Activated naive CD8-positive, alpha-beta T cell treated with anti-CD3 and anti-CD28 coated beads for 36 hours (primary cell): ENCODE measurements at places on chromosomes 12 and 14.

GRCh38 chr12:2076728-2077127, 23.9 kb downstream of the CACNA1C start:
- no peak for DNase-seq

GRCh38 chr12:57604454-57604991, at the start of gene DTX3:
Gene DTX3, plus strand, starts transcription at chr12:57604824. Its CDS starts 1,694 bp downstream, at chr12:57606518.
- peak; percentile 48 for DNase-seq

DNA sequence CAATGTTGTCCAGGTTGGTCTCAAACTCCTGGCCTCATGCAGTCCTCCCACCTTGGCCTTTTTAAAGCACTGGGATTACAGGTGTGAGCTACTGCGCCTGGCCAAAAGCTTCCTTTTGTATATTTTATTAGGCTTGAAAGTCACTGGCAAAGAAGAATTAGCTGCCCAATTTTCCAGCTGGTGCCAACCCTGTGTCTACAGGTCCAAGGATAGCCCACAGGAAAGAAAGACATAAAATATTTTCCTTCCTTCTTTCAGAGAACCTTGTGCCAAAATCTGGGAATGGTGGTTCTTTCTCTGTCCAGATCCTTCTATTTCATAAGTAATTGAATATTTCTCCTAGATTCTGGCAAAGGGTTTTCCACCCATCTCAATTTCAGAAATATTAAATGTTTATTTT, 84.1 kb downstream of the NUMB start:
- DNase-seq: no peak

DNA sequence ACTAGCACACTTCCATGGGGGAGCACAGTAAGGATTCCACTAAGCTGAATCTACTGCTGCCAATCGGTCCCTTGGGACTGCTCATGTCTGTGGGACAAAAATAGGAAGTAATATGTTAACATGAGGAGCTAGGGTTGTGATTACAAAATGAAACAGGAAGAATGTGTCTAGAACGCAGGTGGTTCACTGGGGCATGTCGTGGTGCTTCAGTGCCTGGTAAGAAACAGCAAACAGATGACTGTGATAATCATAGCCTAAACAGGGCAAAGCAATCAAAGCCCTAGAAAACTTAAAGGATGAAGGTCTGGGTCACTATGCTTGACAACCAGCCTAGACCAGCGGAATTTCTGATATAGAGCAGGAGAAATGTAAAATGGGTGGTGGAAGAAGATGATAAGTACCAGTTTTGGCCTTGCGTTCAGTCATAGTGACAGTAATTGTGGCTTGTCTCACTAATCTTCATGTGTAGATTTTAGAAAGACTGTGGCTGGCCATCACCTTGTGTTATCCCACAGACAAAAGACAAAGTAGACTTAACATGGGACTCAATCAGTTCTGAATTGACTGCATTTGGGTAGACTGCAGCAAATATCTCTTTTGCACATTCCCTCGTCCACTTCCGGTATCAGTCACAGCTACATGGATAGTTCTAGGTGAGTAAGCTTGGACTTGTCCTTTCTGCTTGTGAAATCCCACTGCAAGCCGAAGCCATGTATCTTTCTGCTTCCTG, 51.4 kb downstream of the WASHC3 start:
- DNase-seq: no peak

- no peak for DNase-seq
Observed at GRCh38 chr14:89401761-89402160, 15.3 kb downstream of the FOXN3 start.

- no peak for DNase-seq
Observed at GRCh38 chr12:104292872-104293794, 10.4 kb upstream of the EID3 start.

GRCh38 chr14:58272588-58273372, 25.6 kb upstream of the ARID4A start:
- DNase-seq: no peak

GRCh38 chr12:122363782-122364181, 58.7 kb downstream of the CLIP1 start:
- DNase-seq: no peak

DNA sequence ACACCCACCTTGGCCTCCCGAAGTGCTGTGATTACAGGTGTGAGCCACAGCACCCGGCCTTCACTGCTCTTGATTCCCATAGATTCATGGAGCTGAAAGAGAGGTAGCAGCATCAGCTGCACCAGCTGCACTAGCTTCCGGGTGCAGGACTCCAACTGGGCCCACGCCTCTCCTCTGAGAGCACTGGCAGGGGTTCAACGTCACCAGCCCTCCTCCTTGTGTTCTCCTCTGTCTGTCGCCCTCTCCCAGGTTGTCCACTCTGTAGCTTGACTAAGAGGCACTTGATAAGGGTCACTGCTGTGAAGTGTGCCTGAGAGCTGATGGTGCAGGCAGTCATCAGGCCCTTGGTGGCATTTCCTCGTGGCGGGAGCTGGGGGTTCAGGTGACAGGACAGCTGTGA, 28.3 kb downstream of the MLXIP start:
- DNase-seq: no peak
